Activated CD4-positive, alpha-beta T cell treated with anti-CD3 and anti-CD28 coated beads for 36 hours (primary cell): ENCODE measurements at places on chromosomes 5 and 9. TPM values are rescaled to one million over a fixed set of nuclear protein-coding genes. Genes with fewer than 3 reads are reported as not detected.

The FANCG gene
- total RNA-seq: 92.8 TPM

- no peak overlapping the region for H3K4me3 ChIP-seq
- no peak for DNase-seq
- H3K27me3 ChIP-seq: peaks cover 15% of the 10 kb centered on the region
- no peaks in the 10 kb centered on the region for H3K36me3 ChIP-seq
These were observed 65.3 kb downstream of the CFAP95 start for GRCh38 chr9:69885931-69886330.

GRCh38 chr5:165157219-165157618, 1651.8 kb downstream of the MAT2B start:
- no peaks in the 10 kb centered on the region for H3K4me1 ChIP-seq
- H3K4me3 ChIP-seq: no peak overlapping the region
- no peak for DNase-seq
- no peaks in the 10 kb centered on the region for H3K27me3 ChIP-seq
- no peaks in the 10 kb centered on the region for H3K36me3 ChIP-seq

The PRPF4 gene
- 51.5 TPM for total RNA-seq

The ORM2 gene
- not detected for total RNA-seq
